NCI-H1417 (cell line): ENCODE measurements at places on chromosomes 4 and X.

DNA sequence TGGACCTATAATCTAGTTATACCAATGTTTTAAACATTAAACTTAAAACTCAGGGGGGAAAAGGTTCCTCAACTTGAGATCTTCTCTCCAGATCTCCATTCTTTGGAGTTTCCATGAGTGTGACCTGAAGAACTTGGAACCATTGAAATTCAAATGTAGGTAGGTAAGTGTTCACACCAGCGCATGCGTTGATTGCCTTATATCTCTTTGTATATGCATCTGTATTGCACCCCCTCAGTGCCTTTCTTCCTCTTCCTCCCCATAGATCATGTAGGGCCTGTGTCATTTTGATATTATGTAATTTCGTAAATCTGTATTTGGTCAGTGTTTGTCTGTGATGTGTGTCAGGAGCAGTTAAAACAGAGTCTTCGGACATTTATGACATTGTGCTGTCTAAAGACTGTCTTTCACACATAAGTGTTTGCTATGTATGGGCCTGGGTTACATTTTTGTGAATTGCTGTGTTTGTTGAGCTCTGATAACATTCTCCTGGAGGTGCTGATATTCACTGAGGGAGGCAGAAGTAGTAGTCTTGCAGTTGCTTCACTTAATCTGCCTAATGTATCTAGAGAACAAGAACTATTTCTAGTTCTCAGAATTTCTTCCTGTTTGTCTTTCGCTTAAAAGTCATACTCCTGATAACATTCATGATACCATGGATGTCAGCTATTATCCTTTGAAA lies 126.3 kb downstream of the RAP1GDS1 start:
- no peak for DNase-seq

DNA sequence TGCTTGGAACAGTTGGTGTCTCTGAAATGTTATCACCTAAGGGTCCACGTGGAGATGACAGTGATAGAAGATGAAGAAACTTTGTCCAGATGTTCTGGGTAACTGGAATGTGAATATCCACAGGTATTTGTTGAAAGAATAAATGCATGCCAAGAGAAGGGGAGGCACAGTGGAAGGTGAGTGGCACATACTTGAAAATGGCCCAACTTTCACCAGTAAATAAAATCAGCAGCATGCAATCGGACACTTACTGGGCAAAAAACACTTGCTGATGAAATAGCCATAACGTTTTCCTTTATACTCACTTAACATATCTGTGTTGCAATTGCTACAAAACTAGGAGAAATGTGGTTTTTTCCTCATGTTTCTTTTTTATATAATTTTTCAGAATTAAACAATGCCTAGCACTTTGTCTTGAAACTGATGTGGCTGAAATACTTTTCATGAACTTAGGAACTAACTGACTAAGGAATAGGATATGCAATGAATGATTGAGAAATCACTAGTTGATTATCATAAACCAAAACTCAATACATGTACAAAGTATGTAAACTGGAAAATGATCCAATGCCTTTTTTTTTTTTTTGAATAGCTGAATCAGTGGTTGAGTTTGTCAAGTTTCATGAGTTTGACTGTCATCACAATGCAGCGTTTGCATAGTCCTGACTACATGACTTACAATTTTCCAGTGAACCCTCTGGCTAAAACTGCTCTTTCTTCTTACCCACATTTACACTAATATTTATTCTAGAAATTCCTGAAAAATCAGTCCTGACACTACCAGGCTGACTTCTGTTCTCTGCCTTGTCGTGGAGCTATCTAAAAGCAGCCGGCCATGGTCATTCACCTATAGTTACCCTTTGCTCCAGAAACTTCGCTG lies 127.4 kb downstream of the CPE start:
- DNase-seq, result no peak

DNA sequence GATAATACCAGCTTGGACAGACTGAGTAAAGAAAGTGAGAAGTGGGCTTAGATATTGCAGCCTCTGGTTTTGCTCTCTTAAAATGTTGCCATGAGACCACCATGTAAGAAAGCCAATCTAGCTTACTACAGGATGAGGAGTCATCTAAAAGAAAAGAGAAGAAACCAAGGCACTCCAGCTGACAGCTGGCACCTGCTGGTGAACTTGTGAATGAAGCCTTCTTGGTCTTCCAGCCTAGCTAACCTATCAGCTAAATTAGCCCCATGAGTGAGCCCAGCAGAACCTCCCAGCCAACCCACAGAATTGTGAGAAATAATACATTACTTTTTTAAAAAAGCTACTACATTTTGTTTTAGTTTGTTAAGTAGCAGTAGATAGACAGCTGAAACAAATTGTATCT lies 154.5 kb upstream of the QRFPR start:
- DNase-seq, result no peak

DNA sequence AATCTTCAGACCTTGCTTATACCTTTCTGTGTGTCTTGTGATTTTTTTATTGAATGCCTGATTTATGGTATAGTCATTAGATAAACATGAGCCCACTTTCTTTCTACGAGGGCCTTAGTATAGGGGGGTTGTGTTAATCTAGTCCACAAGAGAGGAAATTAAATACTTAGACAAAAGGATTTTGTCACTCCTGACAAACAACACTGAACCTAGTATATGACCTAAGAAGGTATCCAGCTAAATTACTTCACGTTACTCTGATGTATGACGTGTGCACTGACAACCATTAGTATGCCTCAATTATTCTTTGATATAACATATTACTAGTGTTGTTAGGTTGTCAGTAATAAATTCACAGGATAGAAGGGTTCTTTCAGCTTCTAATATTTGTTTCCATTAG lies 2.8 kb upstream of the PRR27 start:
- no peak for DNase-seq

DNA sequence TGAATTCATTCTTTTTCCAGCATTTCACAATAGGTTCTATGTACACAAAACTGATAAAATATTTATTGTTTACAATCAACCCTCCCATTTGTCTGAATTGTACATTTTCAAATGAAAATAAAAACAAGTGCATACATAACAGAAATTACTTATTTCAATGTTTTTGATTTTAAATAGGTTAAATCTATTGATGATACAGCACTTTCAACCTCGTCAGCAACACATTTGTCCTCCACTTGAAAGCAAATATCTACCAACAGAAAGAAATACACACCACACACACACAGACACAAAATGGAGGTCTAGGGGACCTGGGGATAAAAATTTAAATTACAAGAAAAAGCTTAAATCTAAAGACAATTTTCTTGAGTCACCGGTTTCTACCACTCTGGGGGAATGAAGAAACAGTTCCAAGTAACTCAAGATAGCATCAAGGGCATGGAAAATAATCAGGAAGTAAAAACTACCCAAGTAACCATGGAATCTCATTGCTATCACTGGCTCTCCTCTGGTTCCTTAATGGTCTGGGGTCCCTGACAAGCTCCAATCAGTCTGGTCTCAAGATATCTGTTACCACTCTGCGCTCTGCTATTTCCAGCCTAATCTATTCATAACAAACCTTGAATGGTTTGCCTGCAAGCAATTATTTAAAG lies 27.6 kb downstream of the ANKRD17 start:
- DNase-seq, result no peak

GRCh38 chr4:38082424-38083385 lies 122.5 kb downstream of the PTTG2 start:
- DNase-seq, result no peak

DNA sequence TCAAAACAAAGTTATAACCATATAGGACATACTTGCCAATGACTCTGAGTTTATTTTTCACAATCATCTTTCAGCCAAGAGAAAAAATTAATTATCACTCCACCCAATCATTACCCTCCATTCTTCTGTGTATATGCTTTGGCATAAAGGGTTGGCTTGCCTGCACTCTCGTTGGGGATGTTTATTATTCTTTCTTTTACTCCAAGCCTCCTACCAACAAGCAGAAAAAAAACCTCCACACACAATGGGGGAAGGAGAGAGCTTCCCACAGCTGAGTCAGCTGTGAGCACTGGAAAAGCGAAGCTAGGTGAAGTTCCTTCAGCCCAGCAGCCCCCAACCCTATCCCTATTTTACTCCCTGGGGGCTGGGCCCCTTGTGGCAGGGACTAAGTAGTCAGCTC lies 1.5 kb downstream of the OPHN1 start:
- no peak for DNase-seq

DNA sequence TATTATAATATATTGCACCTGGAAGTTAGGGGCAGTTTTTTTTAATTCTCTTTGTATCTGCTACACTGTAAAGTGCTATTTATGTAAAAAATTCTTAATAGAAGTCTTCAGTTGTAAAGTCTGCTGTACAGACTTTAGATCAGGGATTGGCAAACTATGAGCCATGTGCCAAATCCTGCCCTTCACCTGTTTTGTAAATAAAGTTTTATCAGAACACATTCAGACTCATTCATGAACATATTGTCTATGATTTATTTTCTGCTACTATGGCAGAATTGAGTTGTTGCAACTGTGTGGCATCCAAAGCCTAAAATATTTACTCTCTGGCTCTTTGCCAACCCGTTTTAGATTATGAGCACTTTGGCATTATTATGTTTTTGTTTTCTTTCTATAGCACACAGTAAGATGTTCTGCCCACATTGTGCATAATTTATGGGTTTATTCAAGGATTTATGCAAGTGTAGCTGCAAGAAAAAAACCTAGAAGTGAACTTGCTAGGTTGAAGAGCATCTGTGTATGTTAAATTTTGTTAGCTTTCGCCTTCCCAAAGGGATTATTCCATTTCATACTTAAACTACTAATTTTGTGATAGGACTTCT lies 56.9 kb downstream of the CLCN3 start:
- peak; percentile 68 for DNase-seq
